NCI-H2029 treated with DMSO at 0.1 percent for 48 hours (cell line): ENCODE measurements at places on chromosomes 12 and 14.

GRCh38 chr14:68534276-68534675 is 258.6 kb downstream of the ZFP36L1 start:
- DNase-seq: no peak

GRCh38 chr12:22640851-22641250 is 15.9 kb downstream of the ETNK1 start:
- DNase-seq: no peak

DNA sequence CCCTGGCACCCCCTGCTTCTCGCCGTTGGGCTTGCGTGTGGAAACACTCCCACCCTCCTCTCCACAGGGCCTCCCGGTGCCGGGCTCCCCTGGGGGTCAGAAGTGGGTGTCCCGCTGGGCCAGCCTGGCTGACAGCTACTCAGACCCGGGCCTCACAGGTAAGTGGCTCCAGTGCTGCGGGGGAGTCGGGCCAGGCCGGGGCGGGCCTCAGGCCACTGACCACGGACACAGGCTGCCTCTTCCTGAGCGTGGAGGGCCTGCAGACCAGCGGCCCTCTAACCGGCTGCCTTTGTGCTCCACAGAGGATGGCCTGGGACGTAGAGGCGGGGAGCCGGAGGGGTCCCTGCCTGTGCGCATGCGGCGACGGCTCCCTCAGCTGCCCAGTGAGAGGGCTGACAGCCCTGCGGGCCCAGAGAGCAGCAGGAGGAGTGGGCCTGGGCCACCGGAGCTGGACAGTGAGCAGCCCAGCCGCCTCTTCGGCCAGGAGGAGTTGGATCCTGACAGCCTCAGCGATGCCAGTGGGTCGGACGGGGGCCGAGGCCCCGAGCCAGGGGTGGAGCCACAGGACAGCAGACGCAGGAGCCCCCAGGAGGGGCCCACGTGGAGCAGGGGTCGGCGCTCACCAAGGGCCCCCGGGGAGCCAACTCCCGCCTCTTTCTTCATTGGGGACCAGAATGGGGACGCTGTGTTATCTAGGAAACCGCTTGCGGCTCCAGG is 21.1 kb downstream of the CEP170B start:
- no peak for DNase-seq

DNA sequence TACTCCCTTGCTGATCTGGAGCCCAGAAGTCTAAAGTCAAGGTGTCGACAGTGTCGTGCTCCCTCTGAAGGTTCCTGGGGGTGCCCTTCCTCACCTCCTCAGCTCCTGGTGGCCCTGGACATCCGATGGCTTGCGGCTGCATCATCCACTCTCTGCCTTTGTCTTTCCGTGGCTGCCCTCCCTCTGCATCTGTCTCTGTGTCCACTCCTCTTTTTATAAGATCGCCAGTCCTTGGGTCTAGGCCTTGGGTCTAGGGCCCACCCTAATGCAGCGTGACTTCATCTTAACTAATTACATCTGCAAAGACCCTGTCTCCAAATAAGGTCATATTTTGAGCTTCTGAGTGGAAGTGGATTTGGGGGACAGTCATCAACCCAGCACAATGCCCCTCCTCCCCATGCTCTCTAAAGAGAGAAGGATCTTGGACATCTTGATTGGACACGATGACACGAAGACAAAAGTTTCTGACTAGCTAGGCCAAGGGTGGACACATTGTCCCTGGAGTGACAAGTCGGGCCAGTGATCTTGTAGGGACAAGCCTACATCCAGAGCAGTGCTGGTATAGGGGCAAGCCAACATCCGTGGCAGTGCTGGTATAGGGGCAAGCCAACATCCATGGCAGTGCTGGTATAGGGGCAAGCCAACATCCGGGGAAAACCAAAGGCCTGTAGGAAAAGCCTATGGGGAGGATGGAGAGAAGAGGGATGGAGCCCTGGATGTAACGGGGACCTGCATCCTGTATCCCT is 93.9 kb upstream of the DIO3 start:
- DNase-seq: no peak

DNA sequence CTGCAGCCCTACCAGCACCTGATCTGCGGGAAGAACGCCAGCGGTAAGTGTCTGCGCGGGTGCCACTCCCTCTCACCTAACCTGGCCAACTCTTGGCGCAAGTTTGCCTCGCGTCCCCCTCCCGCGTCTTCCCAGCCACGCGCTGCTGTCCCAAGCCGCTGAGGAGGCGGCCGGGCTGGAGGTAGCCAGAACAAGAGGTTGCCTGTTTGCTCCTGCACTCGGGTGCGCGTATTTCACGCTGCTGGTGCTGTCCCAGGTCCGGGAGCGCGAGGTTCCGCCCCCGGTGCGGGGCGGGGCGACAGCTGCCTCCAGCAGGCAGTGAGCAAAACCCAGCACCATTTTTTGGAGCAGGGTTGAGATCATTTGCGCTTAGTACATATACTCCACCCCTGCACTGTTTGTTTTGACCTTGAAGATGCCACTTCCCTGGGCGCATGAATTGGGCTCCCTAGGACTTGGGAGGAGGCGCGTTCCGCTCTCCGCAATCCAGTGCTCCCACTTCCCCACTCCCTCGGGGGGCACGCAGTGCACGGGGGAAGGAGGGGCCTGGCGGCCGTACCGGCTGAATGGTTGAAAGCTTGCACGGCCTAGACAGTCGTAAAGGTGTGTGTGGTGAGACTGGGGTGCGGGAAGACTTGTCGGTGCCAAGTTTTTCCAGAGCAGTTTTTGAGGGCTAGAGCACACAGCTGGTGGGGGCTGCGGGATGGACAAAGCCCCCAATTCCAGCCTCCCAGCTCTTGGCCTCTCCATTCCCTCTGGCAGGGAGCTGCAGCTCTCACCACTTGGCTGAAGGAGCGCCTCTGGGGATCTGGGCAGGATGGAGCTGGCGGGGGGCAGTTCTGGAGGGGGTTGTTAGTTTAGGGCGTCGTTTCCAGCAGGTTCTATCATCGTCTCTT is 226.9 kb upstream of the CRY1 start:
- peak; percentile 20 for DNase-seq

DNA sequence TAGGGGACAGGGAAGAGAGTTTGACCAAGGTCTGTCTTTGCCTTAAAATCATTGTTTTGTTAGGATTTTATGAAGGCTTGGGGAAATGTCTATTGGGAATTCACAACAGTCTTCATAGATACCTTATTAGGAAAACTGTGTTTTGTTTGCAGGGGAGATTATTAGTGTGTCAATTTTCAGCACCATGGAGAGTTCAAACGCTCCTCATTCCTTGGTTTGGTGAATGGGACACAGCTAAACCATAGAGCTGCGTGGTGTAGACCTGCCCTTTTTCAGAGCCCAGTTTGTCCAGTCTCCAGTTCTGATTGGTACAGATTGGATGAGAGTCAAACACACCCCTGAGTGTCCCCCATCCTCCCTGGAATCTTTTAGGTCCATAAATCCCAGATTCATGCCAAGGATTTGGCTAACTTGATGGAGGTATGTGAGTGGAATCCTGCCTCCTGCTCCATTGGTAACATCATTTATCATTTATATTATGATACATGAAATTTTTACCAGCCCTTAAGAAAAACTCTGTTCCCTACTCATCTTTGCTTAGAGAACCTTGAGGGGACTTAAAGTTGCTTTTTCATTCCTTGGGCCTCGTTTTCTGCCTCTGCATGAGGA is 12.0 kb downstream of the NGDN start:
- no peak for DNase-seq

DNA sequence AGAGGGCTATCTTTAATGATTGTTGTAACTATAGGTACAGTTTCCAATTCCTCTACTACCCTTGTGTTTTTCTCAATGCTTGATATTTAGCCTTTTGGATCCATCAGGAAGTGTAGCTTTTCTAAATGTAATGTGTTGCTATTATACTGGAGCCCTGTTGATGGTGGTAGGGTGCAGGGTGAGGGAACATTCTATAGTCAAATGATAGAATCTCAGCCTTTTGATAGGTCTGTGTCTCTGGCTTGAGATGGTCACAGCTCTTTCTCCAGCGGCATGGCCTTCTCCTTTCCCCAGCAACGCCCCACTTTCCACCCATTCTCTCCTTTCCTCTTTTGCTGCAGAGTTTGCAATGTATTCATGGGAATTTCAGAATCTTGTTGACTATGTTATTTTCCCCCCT is 398.6 kb downstream of the RERGL start:
- DNase-seq: no peak

DNA sequence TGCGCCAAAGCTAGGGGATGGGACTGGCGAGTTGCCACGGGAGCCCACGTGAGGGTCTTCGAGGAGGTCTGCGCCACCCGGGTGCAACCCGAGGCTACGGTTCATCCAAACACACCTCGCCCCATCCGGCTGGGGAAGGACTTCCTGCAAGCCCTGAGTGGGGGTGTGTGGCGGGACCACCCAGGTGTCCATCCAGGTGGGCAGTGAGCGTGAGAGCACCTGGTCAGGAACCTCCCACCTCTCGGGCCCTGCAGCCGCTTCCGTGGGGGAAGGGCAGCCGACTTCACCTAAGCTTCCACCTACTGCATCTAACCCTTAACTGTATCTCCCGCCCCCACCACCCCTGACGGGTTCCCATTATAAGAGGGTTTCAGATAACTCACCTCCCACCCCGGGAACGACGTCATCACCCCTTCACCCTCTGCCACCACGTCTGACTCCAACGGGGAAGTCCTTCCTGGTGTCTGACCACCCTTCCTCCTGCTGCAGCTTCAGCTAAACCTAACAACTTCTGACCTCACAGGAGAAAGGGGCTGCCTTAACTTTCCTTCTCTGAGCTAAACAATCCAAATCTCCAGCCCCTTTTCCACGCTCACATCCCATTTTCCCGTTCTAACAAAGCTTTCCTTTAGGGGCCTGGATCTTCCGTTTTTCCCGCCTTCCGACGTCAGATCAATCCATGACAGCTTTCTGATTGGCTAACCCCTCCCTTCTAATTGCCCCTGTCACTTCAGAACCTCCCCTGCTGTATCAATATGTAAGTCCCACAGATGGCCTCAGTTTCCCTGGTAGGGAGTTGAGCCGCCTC is 27.4 kb upstream of the SMUG1 start:
- peak; percentile 92 for DNase-seq

DNA sequence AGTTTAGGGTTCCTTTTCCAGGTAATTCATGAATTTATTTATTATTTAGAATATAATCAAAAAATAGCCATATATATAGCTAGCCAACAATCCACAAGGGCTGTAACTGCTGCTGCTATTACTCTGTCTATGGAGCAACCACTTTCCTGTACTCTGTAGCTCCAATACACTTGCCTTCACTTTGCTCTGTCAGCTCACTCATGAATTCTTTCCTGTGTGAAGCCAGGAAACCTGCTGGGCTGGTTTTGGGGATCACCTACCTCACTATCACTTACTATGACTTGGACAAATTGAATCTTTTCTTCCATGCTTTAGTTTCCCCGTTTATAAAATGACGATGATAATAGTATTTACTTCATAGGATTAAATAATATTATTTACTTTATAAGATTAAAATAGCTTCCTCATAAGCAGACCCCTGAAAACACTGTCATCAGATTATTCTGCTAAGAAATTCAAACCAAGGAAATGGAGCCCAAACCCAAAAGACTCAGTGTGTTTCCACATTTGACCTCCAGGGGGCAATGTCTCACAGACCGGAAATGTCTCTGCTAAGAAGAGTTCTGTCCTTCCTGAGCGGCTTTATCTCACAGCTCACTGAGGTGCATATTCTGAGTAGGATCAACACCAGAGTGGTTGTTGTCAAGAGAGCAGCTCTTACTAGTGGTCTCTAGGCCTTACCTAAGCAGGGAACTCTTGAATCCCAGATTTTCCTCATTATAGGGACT is 457.1 kb downstream of the DAD1 start:
- no peak for DNase-seq

DNA sequence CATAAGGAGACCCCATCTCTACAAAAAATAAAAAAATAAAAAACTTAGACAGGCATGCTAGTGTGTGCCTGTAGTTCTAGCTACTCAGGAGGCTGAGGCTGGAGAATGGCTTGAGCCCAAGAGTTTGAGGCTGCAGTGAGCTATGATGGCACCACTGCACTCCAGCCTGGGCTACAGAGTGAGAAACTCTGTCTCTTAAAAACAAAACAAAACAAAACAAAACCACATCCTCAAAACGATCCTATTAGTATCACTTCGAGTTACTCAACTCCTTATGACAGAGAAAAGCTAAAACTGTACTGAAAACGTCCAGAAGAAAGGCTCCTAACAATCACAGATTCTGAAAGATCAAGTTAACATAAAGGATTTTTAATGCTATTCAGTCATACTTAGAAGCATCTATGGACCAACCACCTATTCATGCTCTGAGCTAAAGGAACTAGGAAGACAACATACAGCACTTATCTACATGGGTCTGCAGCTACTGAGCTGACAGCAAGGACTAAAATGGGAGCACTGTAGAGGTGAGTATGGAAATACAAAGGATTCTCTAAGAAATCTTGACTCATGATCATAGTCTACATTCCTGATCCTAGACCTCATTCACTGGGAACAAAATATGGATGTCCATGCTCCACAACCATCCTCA is 75.3 kb upstream of the DUSP6 start:
- no peak for DNase-seq

GRCh38 chr12:110906083-110906482 is 14.3 kb downstream of the MYL2 start:
- DNase-seq: no peak

- no peak for DNase-seq
These were observed 612 bp upstream of the RBM23 start for GRCh38 chr14:22919601-22919921.

DNA sequence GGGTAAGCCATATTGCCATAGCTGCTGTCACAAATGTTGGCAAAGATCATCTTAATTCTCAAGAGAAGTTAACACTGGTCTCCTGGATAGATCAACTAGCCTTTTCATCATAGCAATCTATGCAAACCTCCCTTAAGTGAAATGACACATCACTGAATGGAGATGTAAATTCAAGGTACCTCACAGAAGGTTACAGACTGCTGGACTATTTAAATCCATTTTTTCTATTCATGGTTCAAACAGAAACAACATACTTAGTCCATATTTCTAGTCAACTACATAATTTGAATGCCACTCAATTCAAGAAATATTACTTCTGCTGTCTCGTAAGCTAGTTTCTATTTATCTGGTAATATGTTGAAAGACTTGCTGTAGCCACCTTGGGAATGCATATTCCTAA is 748.3 kb downstream of the C12orf50 start:
- no peak for DNase-seq

- DNase-seq: peak; percentile 52
These were observed 133.5 kb upstream of the TMEM132C start for GRCh38 chr12:128133321-128134073.

DNA sequence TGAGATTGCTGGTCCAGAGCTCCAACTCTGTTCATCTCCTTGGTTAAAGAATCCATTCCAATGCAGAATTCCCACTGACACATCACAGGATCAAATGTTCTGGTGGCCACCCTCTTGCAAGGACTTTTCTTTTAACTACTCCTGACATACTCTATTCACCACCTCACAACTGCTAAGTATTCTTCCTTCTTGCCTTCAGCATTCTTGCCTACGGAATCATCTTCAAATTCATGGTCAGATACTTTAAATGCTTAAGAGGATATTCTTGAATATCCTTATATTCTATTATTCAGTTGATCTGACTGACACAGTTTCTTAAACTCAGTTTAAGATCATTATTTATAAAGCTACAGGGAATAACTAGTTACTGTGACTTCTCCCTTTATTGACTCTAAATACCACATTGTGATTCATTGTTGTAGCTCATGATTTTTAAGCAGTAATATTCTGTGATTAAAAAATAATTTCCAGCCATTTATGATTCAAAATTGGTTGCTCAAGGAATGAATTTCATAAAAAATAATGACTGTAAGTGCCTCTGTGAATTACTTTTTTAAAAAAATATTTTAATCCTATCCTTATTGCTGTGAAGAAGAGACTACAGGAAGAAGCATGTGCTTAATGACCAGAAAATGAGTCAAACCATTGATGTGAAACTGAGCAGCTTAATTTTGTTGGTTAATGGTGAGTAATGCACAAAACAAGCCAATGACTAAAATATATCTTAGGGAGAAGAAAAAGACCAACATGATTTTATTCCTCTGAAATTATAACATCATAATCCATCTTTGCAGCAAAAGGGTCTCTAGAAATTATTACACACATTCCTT is 207.1 kb downstream of the PIK3C2G start:
- no peak for DNase-seq
